ENCODE measurements at places on chromosomes 12 and 14.

- DNase-seq = no peak
Observed at GRCh38 chr12:116346222-116346621, 68.7 kb upstream of the MED13L start.

DNA sequence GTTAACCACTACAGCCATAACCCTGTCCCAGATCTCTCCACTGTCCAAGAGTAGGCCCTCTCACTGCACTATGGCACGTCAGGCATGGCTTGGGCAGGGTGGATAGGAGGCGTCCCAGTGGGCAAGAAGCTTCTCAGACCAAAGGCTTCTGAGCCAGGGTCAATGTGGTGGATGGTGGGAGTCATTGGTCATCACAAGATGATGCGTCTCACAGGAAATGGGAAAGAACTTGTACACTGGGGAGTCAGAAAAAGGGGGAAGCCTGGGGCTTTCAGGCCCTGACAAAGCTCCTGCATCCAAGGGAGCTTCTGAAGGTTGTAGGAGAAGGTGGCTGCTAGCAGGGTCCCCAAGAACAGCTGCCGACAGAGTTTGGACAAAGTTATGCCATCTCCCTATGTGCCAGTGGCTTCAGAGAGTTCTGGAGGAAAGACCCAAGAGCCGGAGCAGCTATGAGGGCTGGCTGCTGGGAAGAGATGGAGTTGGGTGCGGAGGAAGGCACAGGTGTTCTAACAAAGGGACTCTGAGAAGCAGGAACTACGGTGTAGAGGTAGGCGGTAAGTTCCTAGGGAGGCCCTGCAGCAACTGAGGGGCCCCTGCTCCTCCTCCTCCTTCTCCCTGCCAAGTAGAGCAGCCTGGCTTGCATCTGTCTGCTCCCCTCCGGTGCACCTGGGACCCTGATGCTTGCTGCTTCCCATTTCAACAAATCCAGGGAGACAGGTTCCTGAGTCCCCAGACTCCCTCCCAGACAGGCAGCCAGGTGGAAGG lies 81.1 kb downstream of the ARL6IP4 start:
- DNase-seq = no peak

GRCh38 chr12:54859502-54859901 lies 5.2 kb downstream of the MUCL1 start:
- no peak for DNase-seq

DNA sequence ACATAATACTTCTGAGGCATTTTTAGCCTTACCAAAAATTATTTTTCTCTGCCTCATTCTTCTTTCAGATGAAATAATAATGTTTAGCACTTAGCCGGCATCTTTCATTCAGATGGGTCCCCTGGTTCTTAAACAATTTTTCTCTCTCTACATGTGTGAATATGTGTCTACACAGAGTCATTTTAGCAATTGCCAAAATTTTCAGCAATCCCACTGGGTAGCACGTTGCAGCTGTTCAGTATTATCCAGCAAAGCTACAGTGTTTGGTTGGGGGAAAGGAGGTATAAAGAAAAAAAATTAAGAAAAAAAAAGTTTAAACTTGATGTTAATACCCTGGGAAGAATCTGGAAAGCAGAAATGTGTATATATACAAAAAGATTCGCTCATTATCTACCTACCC lies 160.5 kb upstream of the TRHDE start:
- no peak for DNase-seq
